ENCODE measurements at places on chromosomes 1 and 21.
A peak's percentile ranks its signal among the peaks of the same experiment; 100 is the strongest.

DNA sequence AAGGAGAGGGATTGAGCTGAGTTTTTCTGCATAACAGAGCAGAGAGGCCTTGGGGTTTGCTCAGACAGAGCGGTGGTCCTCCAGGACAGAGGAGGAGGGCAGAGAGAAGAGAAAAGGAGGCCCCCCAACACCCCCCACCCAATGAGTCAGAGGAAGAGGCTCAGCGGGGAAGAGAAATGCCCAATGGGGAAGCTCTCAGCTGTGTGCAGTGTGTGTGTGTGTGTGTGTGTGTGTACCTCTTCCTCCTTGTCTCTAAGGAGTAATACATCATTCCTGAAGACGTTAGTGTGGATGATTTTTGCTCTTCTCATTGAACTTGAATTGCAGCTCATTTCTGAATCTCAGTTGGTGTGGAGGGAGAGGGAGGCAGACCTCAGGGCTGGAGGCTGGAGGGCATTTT, 8.7 kb downstream of the TMPRSS3 start:
- DNase-seq, result no peak

GRCh38 chr1:5509664-5510452, 482.4 kb downstream of the NPHP4 start:
- peak; percentile 27 for DNase-seq

GRCh38 chr1:2946291-2946690, 75.0 kb upstream of the ACTRT2 start:
- DNase-seq, result no peak

DNA sequence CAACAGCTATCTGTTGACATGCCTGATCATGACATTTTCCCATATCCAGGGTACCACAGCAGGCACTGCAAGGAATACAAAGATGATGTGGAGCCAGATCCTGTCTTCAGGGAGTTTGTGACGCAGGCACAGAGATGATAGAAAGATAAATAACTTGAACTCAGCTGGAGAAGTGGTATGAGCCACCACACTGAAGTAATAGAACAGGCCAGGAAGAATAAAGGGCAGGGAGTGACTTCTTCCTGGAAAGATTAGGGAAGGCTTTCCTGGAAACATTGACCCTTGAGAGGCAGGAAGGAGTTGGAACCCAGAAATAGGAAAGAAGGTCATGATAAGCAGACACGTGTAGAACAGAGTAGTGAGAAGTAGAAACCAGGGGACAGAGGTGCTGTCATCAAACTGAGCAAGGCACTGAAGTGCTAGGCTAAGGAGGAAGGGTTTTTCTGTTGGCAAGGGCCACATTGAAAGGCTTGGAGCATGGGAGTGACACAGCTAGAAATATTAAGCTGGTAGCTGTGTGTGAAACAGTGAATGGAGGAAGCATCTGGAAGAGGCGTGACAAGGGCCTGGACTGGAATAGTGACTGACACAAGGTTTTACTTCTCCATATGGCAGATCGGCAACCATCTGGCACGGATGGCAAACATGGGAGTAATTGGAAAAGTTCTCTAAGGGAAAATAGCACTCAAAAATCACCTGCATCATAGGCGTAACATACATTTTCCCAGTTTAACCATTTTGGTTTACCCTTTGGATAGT, 68.4 kb downstream of the AK5 start:
- DNase-seq, result no peak

- no peak for DNase-seq
Observed at GRCh38 chr21:29218749-29219148, 80.0 kb upstream of the BACH1 start.

DNA sequence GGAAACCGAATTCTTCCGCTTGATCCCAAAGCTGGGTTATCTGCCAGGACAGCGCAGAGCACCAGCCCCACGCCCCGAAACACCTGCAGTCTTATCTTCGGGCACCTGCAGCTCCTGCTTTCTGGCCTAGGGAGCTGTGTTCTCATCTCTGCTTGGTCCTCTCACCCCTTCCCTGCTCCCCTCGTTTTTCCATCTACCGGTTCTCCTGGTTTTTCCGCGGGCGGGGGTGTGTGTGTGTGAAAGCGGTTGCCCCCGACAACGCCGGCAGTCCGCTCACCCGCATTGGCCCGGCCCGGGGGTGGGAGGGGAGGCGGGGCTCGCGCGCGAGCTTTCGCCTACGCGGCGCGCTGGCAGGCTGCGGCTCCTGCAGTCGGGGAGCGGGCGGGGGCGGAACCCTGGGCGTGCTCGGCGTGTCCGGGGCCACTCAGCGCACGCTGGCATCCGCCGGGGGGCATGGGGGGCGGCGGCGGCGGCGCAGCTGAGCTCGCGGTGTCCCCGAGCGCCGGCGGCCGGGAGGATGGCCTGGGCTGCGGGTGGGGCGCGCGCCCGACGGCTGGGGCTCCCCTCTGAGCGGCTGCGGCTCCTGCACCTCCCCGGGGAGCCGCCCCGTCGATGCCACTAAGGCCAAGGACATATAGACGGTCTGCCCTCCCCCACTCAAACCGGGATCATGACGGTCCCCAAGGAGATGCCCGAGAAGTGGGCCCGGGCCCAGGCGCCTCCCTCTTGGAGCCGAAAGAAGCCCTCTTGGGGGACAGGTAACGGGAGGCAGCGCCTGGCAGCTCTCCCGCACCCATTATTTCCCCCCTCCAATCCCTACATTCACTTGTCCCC, 3.2 kb downstream of the ATP8B2 start:
- DNase-seq, result no peak

DNA sequence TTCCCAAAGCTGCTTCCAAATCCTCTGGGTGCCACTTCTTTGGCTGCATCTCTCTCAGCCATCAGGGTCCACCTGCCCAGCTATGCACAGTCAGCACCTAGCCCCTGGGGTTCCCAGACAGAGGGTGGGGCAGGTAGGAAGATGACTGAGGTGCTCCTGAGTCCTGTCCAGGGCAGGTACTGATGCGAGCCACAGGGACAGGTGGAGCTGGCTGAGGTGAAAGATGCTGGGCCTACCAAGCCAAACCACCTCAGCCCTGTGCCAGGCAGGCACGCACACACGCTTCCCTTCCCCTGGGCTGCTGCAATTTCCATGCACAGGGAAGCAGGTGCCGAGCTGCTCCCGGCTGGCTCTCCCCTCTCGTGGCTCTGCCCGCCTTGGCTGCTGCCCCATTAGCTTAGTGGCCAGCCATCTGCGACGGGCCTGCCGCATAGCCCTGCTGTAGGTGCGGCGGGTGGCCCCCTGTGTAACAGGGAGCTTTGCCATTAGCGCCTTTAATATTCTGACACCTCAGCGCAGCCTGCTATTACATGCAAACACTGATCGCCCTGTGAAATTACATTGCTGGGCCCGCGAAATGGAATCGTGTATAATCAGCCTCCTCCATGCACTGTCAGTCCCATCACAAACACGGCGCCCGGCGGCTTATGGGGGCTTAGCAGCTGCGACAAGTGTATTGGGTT, 38.9 kb downstream of the DMAP1 start:
- DNase-seq, result no peak

DNA sequence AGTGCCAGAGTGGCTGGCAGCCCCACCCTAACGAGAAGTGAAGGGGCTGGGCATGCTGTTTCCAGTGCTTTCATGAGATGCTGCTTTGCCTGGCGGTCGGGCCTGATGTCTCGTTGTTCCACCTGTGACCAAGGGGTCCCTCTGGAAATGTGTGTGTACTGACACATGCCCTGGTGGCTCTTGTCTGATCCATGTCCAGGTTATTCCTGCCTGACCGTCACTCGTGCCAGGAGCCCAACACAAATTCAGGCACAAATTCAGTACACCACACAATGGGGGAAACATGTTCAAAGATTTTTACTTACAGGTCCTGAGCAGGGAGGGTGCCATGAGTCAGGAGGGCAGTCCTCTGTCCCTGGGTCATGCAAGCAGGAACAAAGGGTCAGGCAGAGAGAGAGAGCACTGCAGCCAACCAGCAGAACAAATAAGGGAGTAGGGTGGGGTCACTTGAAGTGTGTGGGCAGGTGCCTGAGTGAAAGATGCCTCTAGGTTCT, 76.3 kb downstream of the ADARB1 start:
- no peak for DNase-seq

- DNase-seq, result no peak
Observed at GRCh38 chr1:44584167-44584566, 90.1 kb downstream of the TMEM53 start.

DNA sequence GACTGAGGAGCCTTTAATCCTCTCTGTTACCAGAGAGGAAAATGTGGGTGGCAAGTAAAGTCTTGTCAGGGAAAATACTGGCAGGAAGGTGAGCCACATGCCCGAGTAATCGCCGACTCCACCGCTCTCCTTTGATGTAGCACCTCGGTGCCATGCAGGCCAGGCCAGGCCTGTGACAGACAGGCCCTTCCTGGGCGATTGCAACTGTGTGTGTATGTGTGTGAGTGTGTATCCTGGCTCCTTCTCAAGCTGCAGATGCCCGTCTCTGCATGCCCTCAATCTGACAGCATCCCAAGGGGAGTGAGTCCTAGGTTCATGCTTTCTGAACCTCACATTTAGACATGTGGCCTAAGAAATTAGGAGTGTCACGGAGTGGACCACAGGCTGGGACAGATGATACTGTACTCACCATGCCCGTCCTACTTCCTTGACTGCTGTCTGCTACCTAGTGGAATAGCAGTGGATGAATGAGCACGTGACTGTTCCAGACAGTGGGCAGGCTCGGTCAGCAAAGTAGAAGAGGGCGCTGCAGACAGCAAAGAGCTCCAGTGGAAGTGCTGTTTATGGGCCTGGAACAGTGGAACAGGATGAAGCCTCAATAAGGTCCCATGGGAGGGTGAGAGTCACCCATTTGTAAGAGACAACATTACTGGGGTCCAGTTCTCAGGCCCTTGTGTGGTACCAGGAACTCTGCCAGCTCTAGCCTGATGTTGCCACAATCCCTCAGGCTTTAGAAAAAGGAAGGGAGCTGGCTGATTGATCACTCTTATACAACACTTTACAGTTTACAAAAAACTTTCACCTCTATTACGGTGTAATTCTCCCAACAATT, 25.3 kb downstream of the SERTAD4 start:
- no peak for DNase-seq

GRCh38 chr1:168085401-168085872, 51.3 kb downstream of the GPR161 start:
- DNase-seq, result no peak

DNA sequence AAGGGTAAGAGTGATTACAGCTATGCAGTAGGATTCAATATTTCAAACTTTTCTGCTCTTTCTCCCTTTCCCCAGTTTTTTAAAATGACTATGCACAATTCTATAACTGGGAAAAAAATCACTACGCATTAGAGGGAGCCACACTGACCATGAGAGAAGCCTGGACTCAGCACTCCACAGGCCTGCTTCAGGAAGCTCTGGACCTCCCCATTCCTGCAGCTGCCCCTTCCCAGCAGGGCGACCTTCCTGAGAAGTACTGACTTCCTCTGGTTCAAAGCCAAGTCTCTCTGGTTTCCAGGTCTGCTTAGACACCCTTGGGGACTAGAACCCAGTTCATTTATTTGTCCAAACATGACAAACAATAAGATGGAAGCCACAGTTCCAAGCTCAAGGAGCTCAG, 42.0 kb upstream of the CLSTN1 start:
- DNase-seq, result no peak

DNA sequence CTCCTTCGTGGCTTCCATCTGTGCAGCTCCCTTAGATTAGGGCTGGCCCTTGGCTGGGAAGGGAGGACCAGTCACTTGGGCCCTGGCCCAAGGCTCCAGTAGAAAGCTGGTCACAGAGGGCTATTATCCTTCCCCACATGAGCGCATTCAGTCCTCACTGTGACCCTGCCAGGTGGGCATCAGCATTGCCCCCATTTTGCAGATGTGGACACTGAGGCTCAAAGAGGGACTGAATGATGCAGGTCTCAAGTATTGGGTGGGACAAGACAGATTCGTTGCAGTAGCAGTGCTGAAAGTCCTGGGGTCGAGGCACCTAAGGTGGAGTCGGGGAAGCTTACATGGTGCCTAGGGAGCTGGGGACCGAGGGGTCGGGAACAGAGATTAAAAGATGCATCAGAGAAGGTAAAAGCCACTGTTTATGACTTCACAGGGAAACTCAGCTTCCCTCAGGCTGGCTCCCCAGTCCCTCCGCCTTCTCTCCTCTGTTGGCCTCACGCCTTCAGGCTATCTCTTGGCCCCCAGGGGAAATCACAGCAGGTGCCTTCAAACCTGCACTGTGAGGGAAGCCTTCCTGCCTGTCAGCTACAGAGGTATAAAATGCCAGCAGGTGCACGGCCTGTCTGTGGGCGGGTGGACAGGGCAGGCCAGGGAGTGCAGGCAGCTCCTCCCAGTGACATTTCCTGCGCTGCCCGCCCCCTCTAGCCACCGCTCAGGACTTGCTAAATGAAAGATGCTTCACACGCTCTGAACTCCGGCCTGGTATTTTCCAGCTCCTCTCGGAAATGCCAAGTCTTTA, 178.4 kb downstream of the GRIK3 start:
- DNase-seq, result no peak

GRCh38 chr21:38273745-38274542, 17.2 kb downstream of the KCNJ15 start:
- DNase-seq, result no peak

GRCh38 chr21:27362249-27362648, 395.4 kb upstream of the ADAMTS5 start:
- DNase-seq, result peak; percentile 55

DNA sequence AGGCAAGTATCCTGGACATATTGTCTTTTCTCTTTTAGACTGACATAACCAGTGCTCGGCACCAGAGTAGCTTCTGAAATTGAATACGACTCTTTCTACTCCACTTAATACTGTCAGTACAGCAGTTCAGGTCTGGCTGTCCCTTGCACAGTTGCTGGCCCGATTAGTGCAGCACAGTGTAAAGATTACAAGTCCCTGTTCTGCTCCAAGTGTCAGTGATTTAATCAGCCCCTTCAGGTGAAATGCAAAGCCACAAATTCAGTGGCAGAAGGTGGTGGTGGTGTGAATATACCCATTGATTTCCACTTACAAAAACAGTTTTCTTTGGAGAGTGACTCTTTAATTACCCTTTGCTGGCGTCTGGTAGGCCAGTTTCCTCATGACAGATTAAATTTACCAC, 545.4 kb downstream of the ADGRL2 start:
- DNase-seq, result no peak

GRCh38 chr1:165226326-165226725, 130.2 kb downstream of the LMX1A start:
- DNase-seq, result no peak

GRCh38 chr1:50038237-50038809, 14.6 kb upstream of the AGBL4 start:
- DNase-seq, result no peak

- no peak for DNase-seq
Observed at GRCh38 chr1:168246506-168246905, 20.7 kb downstream of the SFT2D2 start.

- no peak for DNase-seq
Observed at GRCh38 chr21:35321322-35322200, 272.5 kb upstream of the RUNX1 start.

- no peak for DNase-seq
Observed at GRCh38 chr1:22531251-22531650, 32.0 kb upstream of the EPHA8 start.

DNA sequence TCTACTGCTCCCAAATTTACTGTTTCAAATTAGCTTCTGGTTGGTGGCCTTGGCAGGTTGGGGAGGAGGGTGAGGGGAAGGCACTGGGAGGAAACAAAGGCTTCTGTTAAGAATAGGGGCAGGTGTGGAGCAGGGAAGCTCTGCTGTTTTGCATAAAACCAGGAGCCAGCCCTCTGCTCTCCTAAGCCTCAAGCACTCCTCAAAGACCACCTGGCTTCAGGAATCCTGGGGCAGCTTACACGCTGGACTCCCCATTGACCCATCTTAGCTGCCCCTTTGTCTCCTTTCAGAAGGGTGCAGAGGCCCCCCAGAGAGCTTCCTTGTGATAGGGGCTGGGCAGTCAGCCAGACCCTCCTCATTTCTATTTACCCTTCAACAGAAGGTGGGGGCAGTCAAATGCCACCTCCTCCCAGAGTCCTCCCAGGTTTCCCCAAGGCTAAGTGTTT, 11.5 kb upstream of the DHRS3 start:
- DNase-seq, result no peak

- no peak for DNase-seq
Observed at GRCh38 chr1:24327486-24327885, 8.3 kb downstream of the GRHL3 start.

Data from M059J (cell line).